Stimulated activated CD8-positive, alpha-beta memory T cell treated with anti-CD3 and anti-CD28 coated beads, Interleukin-4, amount 100 ng/mL, for 1 hour (primary cell): ENCODE measurements at places on chromosomes 6 and 20.

- no peak for DNase-seq
Observed at GRCh38 chr6:139713424-139713823, 339.0 kb upstream of the CITED2 start.

DNA sequence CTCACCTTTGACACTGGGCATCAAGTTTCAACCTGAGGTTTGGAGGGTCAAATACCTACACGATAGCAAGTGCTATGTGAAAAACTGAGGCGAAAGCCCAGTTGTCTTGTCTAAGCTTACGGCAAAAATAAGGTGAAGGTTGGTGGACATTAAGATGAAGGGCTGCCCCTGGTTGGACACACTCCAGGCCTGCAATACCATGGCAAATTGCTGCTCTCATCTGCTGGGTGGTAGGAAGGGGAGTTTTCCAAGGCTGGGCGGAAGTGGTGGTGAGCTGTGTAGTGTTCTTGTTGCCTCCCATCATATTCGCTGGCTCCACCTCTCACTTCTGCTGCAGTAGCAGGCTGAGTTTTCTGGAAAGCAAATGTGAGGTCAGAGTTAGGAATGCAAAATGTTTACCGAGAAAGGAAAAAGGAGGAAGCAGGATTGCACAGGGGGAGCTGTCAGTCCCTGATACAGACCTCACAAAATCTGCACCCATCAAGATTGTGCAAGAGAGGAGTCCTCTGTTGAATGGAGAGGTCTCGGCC, 33.7 kb downstream of the SCP2D1 start:
- DNase-seq = no peak

DNA sequence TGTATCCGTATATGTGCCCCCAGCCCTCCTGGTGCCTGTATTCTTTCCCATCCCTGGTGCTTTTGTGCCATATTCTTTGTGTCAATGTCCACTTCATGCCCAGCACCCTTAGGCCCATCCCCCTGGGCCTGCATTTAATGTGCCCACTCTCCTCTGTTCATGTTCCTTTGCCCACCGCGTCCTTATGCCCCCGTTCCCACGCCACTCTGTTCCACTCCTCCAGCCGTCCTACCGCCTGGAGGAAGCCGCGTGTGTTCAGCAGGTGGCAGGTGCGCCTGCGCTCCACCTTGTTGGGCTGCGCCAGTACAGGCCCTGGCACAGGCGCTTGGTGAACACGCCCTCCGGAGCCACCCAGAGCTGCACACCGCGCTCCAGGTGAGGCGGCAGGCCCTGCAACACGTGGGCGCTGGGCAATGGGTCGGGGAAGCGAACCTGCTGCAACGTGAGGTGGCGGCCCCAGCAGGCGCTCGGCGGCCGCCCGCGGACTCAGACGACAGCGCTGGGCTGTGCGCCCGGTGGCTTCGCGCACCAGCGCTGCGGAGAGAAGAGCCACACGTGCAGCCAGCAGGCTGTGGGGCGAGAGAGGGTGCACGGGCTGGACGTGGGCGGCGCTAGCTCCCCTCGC, 4.0 kb upstream of the FOXS1 start:
- no peak for DNase-seq

DNA sequence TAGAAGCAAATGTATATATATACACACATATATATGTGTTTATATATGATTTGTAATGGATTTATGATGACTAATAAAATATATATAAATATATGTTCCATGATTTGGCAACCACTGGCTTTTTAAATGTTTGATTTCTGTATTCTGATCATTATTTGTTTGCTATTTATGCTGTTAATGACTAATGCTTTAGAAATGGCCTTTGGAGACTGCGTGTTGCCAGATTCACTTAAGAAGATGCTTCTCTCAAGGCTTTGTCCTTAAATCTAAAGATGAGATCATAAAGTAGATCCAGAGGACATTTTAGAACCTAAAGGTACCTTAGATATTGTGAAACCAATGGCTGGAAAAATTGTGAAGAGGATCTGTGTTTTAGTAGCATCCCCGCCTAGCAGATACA, 116.0 kb upstream of the SUPT3H start:
- DNase-seq = no peak

GRCh38 chr6:5764401-5764955, 242.2 kb downstream of the NRN1 start:
- no peak for DNase-seq

- DNase-seq = no peak
Observed at GRCh38 chr6:64325093-64325492, 689.5 kb downstream of the PHF3 start.

DNA sequence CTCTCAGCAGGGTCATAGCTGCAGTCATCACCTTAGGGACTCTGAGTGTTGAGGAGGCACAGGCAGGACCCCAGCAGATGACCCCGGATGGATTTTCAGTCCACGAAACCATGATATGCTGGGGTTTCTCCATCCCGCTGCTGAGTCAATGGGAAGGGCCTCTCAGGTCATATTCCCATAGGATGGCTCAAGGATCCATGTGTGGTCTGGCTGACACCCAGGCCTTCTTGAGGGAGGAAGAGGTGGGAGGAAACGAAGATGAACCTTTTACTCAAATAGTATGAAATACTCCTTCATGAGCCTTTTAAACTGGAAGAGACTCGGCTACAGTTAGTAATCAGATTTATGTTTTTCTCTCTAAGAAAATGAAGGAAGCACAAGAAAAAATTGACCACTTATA, 10.3 kb upstream of the RALY start:
- DNase-seq = no peak

- DNase-seq = no peak
Observed at GRCh38 chr6:117616391-117617209, 14.3 kb upstream of the GOPC start.

- DNase-seq = peak; percentile 44
Observed at GRCh38 chr6:139291813-139292619, at the start of gene TXLNB. Gene TXLNB (minus strand): TSS chr6:139291998. CDS start chr6:139288899, 3,099 bp downstream.

GRCh38 chr6:125013938-125014660, 51.9 kb downstream of the RNF217 start:
- no peak for DNase-seq

- no peak for DNase-seq
Observed at GRCh38 chr6:47180633-47181032, 129.1 kb downstream of the TNFRSF21 start.

- DNase-seq = no peak
Observed at GRCh38 chr6:6565488-6565887, 23.0 kb upstream of the LY86 start.

- DNase-seq = no peak
Observed at GRCh38 chr6:9520417-9521151, 894.3 kb downstream of the TFAP2A start.

DNA sequence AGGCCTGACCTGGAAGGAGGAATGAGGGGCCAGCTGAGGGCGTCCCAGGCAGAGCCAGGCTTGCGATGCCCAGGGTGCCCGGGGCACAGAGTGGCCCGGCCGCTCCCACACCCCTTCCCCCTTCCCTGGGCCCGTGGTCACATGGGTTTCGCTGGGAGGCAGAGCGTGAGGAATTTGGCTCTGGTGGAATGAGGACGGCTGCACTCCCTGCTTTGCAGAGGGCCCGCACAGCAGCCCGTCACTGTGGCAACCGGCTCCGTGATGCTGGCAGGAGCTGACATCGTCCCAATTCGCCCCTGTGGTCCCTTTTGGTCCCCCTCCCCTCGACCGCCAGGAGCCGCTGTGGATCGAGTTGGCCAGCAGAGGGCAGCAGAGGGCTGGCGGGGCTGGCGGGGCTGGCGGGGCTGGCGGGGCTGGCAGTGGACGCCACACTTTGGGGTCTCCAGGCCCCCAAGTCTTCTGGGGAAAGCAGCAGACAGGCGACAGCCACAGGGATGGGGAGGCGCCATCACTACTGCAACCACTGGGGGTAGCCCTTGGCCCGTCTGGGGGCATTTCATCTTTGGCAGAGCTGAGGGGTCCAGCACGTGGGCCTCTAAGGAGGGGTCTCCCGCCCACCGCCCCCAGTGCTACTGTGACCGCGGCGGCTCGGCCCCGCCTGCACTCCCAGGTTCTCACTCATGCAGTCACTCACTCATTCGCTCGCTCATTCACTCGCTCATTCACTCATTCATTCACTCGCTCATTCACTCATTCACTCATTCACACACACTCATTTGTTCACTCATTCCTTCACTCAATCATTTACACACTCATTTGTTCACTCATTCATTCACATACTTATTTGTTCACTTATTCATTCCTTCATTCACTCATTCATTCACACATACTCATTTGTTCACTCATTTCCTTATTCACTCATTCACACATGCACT, 49.7 kb upstream of the BHLHE23 start:
- DNase-seq = no peak

DNA sequence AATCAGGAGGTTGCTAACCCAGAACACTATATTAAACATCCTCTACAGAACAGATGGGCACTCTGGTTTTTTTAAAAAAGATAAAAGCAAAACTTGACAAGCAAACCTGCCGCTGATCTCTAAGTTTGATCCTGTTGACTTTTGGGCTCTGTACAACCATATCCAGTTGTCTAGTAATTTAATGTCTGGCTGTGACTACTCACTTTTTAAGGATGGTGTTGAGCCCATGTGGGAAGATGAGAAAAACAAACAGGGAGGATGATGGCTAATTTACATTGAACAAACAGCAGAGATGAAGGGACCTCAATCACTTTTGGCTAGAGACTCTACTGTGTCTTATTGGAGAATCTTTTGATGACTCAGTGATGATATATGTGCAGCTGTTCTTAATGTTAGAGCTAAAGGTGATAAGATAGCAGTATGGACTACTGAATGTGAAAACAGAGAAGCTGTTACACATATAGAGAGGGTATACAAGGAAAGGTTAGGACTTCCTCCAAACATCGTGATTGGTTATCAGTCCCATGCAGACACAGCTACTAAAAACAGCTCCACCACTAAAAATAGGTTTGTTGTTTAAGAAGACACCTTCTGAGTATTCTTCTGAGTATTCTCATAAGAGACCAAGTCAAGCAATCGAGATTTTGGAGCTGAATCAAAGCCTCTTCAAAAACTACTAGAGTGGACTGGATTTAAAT, 201.2 kb upstream of the SHLD1 start:
- no peak for DNase-seq

DNA sequence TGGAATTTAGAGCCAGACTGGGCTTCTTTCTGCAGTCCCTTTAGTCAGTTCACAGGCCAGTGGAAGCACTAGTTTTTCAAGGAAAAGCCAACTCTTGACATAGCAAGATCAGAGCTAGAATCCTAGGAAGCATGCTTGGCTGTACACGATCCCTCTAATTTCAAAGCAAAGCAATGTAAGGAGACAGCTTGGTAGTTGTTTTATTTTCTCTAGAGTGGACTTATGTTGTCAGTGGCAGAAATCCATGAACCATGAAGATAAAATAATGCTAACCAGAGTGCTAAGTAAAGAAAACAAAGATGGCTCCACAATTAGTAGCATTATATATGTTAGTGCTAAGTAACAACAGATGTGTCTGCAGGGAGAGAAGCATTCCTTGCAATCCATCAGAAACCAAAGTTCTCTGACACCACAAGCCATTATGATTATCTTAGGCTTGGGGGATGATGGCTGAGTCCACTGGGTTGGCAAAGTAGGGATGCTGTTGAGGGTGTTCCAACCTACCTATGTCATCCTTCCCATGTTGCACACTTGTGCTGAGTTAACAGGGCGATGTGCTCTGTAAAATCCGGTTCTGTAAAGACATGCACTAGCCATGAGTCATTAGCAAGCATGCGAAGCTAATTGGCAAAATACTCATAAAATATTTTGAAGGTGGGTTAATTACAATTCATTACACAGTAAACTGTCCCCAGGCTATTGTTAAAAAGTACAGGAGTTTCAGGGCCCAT, 115.2 kb downstream of the BMP2 start:
- no peak for DNase-seq

DNA sequence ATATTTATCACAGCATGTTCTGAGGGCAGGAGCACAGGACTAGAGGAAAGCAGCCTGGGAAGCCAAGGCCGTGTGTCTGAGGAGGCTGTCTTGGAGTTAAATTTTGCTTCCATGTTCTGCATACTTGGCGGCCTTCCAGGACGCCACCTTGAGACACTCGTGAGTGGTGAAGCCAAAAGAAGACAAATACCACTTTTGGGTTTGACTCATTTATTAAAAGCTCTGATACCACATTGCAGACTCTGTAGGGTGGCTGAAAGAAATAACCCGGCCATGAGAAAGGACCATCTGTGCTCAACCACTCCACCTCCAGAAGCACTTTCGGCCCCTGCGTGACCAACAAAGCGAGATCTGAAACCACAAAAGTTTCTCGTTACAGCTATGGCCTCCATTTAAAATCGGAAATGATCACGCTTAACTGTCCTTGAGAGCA, 120.0 kb downstream of the TMEM242 start:
- DNase-seq = no peak

- no peak for DNase-seq
Observed at GRCh38 chr6:89073014-89073620, 7.4 kb upstream of the PNRC1 start.

DNA sequence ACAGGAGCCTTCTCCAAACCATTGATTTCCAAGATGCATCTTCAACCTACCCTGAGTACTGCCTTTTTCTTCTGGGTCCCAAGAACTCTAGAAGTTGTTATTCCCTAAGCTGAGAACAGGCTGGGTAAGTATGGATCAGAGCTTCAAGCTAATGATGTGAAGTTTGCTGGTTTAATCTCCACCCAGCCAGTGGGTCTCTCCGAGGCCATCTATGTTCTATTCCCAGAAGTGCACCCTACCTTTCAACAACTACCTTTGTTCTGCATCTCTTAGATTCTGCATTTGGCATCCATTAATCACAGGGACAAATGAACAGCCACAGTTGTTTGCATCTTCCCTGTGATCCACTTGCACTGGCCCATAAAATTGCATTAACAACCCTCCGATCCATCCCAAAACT, 246.2 kb downstream of the HIVEP2 start:
- no peak for DNase-seq

DNA sequence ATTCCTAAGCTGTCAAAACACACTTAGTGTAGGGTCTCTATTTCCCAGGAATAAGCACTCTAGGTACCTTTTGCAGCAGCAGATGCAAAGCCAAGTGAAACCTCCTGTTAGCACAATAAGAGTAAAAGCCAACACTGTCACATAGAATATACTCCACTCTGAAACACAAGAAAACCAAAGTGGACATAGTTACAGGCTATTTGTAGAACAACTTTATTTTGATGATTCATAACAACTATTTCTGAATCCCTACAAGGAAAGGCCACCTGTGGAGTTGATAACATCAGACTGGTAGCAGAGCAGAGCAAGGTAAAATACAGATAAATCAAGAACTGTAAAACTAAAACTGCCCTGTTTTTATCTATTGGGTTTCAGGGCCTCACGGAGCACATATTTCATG, 59.7 kb downstream of the ALDH5A1 start:
- no peak for DNase-seq

- no peak for DNase-seq
Observed at GRCh38 chr6:16836144-16836981, 75.1 kb upstream of the ATXN1 start.

GRCh38 chr20:42399802-42400201, 781.6 kb upstream of the CHD6 start:
- no peak for DNase-seq

GRCh38 chr6:103979308-103979707, 880.4 kb downstream of the HACE1 start:
- DNase-seq = no peak

- no peak for DNase-seq
Observed at GRCh38 chr6:134196568-134197193, 121.2 kb downstream of the SGK1 start.
